Left renal pelvis (tissue), 4 donors: ENCODE measurements at places on chromosomes 1 and 21. TPM values are rescaled to one million over a fixed set of nuclear protein-coding genes. Genes with fewer than 3 reads are reported as not detected.

DNA sequence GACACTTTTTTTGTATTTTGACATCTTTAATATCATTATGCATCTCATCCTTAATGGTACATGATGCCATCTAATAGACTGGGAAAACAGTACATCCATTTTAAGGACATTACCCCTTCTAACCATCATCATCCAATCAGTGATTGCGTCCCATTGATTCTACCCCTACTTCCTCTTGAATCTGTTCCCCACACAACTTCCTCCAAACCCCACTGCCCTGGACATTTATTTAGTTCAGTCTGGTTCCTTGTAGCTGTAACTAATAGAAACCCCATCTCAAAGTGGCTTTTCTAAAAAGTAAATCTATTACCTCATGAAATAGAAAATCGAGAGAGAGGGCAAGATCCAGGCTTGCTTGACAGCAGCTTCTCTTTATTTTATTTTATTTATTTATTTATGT lies 2.1 kb upstream of the ITLN1 start:
- no peak for DNase-seq

The RIMS3 gene
- polyA plus RNA-seq, result 2.8 TPM

The NCDN gene
- polyA plus RNA-seq, result 20.3 TPM

DNA sequence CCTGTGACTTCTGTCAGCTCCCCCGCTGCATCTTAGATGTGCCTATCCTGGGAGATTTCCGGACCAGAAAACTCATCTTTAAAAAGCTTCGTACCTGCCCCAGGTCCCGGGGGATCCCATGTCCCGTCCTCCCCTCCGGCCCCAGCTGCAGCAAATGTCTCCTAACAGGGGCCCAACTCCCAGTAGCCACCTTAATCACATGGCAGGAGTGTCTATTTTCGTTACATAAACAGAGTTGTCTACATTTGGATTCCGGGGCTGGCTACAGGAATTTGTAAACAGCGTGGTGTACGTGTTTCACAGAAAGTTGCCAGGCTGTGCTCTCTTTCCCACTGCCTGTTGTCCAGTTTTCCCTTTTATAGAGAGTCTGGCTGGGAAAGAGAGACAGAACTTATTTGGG lies 17.9 kb upstream of the KCNE2 start:
- DNase-seq, result no peak

The RNF11 gene
- 136 TPM for polyA plus RNA-seq

The LORICRIN gene
- not detected for polyA plus RNA-seq

- no peak for DNase-seq
These were observed 5.2 kb upstream of the MAB21L3 start for GRCh38 chr1:116105996-116106395.

- DNase-seq, result no peak
These were observed 472.7 kb downstream of the PLPP3 start for GRCh38 chr1:56106531-56107274.

DNA sequence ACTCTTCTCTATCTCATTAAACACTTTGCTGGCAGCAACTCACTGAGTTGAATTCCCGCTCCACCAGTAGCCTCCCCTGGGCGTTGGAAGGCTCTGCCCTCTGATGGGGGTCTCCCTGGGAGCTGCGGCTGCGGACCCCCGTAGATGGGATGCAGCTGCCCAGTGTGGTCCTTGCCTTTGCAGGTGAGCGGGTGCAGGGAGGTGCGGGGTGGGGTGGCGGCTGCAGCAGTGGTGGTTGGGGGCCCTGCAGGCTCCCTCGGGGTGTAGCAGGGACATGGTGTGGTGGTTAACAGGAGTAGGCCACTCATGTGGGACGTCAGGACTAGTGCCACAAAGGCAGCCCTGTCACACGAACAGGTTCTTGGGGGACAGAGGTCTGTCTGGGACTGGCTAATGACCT lies 42.0 kb downstream of the GALNT2 start:
- DNase-seq, result no peak

The C8B gene
- polyA plus RNA-seq, result 0.74 TPM

DNA sequence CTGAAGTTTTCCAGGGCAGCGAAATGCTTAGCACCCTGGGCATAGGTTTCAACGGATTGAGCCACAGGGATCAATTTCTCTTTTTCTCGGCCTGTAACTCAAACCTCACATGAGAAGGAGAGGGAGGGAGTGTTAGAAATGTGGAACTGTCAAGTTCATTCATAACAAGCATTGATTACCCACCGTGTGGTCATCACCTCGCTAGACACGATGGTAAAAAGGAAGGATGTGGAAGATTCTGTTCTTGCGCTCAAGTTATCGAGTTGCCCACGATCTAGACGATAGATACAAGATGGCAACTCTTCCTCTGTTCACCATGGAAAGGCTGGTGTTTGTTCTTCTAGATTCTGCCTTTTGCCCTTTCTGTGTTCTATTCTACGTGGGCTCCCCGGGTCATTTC lies 4.0 kb upstream of the RCAN3 start:
- no peak for DNase-seq

- no peak for DNase-seq
These were observed 450.4 kb downstream of the MATN1 start for GRCh38 chr1:30273021-30273325.

The LIX1L gene
- 58.4 TPM for polyA plus RNA-seq

DNA sequence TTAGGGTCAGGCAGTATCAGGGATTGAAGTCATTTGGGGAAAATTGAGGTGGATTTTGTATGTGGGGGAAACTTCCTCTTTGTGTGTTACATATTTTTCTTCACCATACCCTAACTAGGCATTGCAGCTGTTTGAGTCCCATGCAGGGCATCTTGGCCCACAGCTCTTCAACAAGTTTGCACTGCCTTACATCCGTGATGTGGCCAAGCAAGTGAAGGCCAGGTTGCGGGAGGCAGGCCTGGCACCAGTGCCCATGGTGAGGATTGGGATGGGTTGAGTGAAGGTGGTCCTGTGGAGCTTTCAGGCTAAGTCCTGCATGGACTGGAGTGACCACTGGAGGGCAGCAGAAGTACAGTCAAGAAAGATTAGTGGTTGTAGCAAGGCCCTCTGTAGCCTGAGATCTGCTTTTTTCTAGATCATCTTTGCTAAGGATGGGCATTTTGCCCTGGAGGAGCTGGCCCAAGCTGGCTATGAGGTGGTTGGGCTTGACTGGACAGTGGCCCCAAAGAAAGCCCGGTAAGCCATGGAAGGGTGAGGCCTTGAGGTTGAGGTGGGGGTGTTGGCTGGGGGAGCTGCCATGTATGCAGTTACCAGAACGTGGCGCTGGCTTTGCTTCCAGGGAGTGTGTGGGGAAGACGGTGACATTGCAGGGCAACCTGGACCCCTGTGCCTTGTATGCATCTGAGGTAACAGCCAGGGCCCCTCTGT lies 2.4 kb downstream of the UROD start:
- peak; percentile 64 for DNase-seq
